ENCODE measurements at places on chromosomes 5 and 9. TPM values are rescaled to one million over a fixed set of nuclear protein-coding genes. Genes with fewer than 3 reads are reported as not detected.

Gene HTR4
- not detected for total RNA-seq

Gene RAB24
- total RNA-seq = 15.3 TPM

Gene KCTD16
- total RNA-seq = 0.05 TPM

Gene TMEM215
- total RNA-seq = not detected

Gene ARHGAP26
- 7.4 TPM for total RNA-seq

Gene STC2
- total RNA-seq = 0.65 TPM

Gene RASGEF1C
- 0.30 TPM for total RNA-seq

Gene RAD1
- total RNA-seq = 5.7 TPM

Gene SPATA31D4
- total RNA-seq = not detected

Gene S100Z
- not detected for total RNA-seq

Gene GABRG2
- total RNA-seq = not detected

Gene ZNF474
- 0.13 TPM for total RNA-seq

Gene CNTLN
- 8.5 TPM for total RNA-seq

Gene CXCL14
- total RNA-seq = 4.8 TPM

Gene OSMR
- 4.4 TPM for total RNA-seq

Gene SNCAIP
- 0.23 TPM for total RNA-seq

Gene POU5F2
- total RNA-seq = 0.38 TPM

Gene OR1J2
- not detected for total RNA-seq

Gene ADAMTS13
- total RNA-seq = 21.4 TPM

Gene TICAM2
- total RNA-seq = 2.1 TPM

Gene NAA35
- total RNA-seq = 7.9 TPM

Gene HMCN2
- total RNA-seq = 3.0 TPM

Gene ZNF367
- total RNA-seq = 1.0 TPM

Gene ARAP3
- total RNA-seq = 3.3 TPM

Gene KIAA1958
- total RNA-seq = 7.8 TPM

Gene SHC3
- total RNA-seq = 0.10 TPM

Gene ECSCR
- total RNA-seq = 2.0 TPM

Gene PCDHB7
- 0.25 TPM for total RNA-seq

Measured in left lobe of liver (tissue), 2 donors.